Nephron progenitor cell (in vitro differentiated cells): ENCODE measurements at places on chromosomes 3 and 15.
A peak's percentile ranks its signal among the peaks of the same experiment; 100 is the strongest.

GRCh38 chr3:126528800-126529541, 5.0 kb downstream of the CHST13 start:
- H3K4me1 ChIP-seq = peaks cover 5% of the 10 kb centered on the region
- H3K4me3 ChIP-seq = no peak overlapping the region
- no peaks in the 10 kb centered on the region for H3K36me3 ChIP-seq
- peaks cover 51% of the 10 kb centered on the region for H3K27me3 ChIP-seq
- no peak for DNase-seq

- H3K27ac ChIP-seq = no peak overlapping the region
- H3K4me1 ChIP-seq = no peaks in the 10 kb centered on the region
- DNase-seq = no peak
- no peak overlapping the region for H3K4me3 ChIP-seq
These were observed 273.0 kb downstream of the PLCL2 start for GRCh38 chr3:17157713-17158112.

- peaks cover 24% of the 10 kb centered on the region for H3K4me1 ChIP-seq
- DNase-seq = peak; percentile 60
- peaks cover 3% of the 10 kb centered on the region for H3K27me3 ChIP-seq
- H3K36me3 ChIP-seq = peaks cover 59% of the 10 kb centered on the region
These were observed 32.8 kb downstream of the ZNF589 start for GRCh38 chr3:48273594-48274211.

- peaks cover 43% of the 10 kb centered on the region for H3K27me3 ChIP-seq
- peaks cover 4% of the 10 kb centered on the region for H3K4me1 ChIP-seq
- peak; percentile 25 for DNase-seq
- peak overlapping the region; percentile 6 for H3K4me3 ChIP-seq
These were observed 10.8 kb upstream of the MFSD1 start for GRCh38 chr3:158790901-158791589.
